ENCODE measurements at places on chromosomes 2 and 18. TPM values are rescaled to one million over a fixed set of nuclear protein-coding genes. Genes with fewer than 3 reads are reported as not detected.

Gene ZNF638
- polyA plus RNA-seq, result 74.2 TPM

Gene NTSR2
- polyA plus RNA-seq, result not detected

GRCh38 chr2:160295519-160296207 lies 95.6 kb upstream of the ITGB6 start:
- no peak for DNase-seq

Gene C2orf66
- polyA plus RNA-seq, result 0.05 TPM

DNA sequence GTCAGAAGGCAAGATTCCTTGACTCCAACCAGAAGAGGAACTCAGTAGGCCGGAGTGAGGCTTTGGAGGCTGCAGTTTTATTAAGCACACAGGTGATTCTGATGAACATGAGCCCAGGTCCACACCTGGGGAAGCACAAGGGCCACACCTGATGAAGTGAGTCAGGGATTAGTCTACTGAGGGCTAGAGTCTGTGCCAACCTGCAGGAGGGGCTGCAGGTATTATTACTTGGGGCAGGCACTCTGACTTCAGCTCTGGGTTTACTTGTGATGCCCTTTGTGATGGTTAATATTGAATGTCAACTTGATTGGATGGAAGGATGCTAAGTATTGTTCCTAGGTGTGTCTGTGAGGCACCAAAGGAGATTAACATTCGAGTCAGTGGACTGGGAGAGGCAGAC lies 75.2 kb upstream of the ZCCHC2 start:
- DNase-seq, result no peak

- DNase-seq, result no peak
These were observed 35.6 kb upstream of the BCL11A start for GRCh38 chr2:60589104-60589503.

DNA sequence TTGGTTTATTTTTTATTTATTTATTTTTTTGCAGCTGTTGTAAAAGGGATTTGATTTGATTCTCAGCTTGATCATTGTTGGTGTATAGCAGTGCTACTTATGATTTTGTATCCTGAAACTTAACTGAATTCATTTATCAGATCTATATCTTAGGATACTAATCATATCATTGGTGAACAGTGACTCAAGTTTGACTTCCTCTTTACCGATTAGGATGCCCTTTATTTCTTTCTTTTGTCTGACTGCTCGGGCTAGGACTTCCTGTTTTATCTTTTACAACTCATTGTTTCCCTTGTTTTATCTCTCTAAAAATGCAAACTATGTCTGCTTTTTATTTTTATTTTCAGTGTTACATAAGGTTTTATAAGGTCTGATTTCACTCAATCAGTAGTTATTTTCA lies 23.6 kb downstream of the SP100 start:
- no peak for DNase-seq

DNA sequence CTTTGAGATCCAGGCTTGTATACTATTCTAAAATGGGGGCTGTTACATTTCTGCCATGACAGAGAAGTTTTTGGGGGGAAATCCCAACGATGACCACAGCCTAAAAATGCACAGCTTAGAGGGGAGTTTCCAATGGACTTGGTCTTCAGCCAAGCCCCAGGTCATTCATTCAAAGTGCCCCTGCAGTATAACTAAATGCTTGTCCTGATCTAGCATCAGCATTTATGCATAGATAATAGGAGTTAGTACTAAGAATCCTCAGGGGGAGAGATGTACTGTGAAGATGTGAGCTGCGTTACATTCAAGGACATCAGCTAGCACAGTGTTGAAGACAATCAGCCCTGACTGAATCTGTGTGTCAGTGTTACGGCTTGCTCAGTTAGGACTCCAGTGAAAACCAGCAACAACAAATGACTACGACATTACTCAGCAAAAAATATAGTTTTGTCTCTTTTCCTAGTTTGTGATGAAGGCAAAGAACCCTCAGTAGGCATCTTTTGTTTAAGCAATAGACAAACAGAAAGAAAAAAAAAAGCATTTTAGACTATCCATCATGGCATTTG lies 160.9 kb downstream of the ZEB2 start:
- peak; percentile 33 for DNase-seq

GRCh38 chr2:231597627-231598026 lies 5.0 kb downstream of the TEX44 start:
- no peak for DNase-seq

Gene VAMP8
- 22.4 TPM for polyA plus RNA-seq

- no peak for DNase-seq
These were observed 74.7 kb downstream of the NAB1 start for GRCh38 chr2:190723397-190724090.

Gene LINC00305
- polyA plus RNA-seq, result not detected

- no peak for DNase-seq
These were observed 137.2 kb upstream of the GPC1 start for GRCh38 chr2:240298117-240298790.

Gene GNAL
- polyA plus RNA-seq, result 5.8 TPM

- DNase-seq, result no peak
These were observed 22.5 kb downstream of the CYRIA start for GRCh38 chr2:16643099-16643498.

DNA sequence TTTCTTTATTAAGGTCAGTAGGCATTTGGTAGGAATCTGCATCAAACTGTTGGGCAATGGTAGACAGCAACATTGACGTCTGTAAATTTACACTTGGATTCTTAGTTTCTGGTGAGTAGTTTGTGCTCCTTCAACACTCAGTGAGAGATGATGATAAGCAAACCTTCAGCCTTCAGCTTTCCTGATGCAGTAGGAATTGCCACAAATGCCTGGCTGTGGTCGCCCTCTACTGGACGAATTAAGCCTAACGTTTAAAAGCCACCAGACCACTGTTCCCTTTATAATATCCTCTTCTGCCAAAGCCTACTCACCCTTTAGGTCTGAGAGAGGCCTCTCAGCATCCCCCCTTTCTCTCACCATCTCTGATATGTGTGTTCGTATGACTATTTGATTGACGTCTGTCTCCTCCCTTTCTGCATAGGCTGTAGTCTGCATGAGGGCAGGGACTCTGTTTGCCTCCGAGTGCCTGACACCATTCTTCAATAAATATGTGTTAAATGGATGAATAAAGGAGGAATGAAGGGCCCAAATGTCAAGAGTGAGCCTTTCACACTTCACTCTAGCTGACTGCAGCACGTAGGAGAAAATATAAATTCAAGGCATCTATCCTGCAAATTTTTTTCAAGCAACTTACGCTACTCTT lies 47.0 kb upstream of the PLEKHM3 start:
- DNase-seq, result peak; percentile 54

Gene HOXD1
- 0.12 TPM for polyA plus RNA-seq

GRCh38 chr2:231250146-231250545 lies 51.7 kb downstream of the ARMC9 start:
- no peak for DNase-seq

- no peak for DNase-seq
These were observed 88.1 kb upstream of the ATL2 start for GRCh38 chr2:38464971-38465788.

Gene SPDYA
- 0.14 TPM for polyA plus RNA-seq

DNA sequence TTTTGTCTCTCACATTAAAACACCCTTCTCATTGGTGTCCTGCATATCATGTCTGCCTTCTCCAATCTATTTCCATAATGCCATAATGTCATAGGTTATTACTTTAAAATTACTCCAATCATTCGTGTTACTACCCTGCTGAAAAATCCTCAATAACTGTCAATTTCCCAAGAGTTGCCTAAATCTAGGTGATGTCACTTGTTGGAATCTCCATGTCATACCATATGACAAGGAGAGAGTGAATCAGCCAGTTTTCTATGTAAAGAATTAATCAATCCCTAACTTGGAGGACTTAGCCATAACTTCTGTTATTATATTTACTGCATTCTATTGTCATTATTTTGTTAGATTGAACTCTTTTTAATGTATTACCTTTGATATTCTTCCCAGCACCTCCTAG lies 62.5 kb downstream of the PHLPP1 start:
- no peak for DNase-seq

DNA sequence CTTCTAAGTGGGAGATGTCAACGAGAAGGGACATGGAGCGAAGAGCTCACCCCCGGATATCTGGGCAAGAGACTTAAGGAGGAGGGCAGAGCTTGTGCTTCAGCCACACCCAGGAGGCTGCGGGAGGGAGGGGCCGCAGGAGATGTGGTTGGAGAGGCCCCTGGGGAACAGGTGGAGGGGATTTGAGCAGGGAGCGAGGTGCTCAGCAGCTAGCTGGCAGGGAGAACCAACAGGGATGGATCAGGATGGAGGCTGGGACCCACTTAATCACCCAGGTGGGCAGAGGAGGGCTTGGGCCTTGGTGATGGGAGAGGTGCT lies 78.3 kb downstream of the MBP start:
- no peak for DNase-seq

Gene IL1A
- not detected for polyA plus RNA-seq

Gene GRB14
- 18.5 TPM for polyA plus RNA-seq

Gene IL1RL2
- polyA plus RNA-seq, result not detected

DNA sequence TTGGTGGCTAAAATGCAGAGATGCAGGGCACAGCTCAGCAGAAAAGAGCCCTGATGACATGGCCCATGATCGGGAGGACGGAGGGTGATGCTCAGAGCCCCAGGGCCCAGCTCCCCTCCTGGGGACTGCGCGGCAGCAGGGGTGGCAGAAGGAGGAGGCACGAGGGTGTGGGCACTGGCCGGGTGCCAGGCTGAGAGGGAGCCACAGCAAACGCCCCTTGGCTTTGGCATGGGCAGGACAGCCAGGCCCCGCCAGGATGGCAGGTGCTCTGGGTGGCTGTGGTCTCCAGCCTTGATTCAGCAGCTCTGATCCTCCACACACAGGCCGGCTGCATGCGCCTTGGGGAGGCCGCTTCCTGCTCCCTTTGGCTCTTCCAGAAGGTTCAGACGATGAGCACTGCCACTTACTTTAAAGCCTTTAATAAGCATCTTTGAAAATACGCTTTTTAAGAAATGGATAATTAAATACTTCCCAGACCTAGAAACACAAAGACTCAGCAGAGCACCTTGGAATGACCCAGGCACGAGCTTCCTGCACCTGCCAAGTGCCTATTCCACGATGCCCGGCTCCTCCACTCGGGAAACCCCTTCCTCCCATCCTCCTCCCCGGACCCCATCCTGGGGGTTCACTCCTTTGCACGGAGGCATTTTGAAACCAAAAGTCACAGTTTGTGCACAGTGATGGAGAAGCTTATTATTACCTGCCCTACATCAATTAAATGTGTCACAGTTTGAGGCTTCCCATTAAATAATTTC lies 78.5 kb upstream of the SNTG2 start:
- DNase-seq, result no peak

- no peak for DNase-seq
These were observed 216.2 kb downstream of the SRBD1 start for GRCh38 chr2:45394842-45395241.

DNA sequence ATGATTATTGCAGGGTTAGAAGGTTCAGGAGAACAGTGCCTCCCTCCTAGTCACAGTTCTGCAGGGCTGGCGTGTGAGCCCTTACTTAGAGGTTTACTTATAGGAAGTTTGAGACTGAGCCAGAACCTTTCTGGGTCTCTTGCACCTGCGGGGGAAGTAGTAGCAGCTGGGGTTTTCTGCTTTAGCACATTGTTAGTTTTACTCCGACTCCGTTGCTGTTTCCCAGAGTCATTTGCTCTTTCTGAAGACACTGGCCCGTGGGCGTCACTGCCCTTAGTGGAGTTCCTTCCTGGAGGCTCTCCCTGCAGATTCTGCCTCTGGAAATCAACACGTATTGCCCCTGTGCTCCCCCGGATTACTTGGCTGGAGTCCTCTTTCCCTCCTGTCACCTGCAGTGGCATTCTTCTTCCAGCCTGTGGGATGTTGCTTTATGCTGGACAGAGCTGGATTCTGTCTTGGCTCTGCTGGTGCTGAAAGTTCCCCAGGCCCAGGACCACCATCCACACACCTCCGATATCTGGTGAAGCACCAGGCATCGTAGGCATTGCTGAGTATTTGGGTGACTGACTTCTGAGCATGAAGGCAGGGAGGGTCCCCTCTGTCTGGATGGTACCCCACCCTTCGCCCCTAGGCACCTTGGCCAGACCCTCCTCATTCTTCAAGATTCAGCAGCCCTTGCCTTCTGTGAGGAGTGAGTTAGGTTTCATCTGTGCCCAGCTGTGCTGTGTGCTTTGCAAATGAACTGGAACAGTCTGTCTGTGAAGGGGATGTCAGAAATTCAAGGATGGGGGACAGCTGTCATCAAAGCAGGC lies 51.7 kb downstream of the AGAP1 start:
- DNase-seq, result no peak

GRCh38 chr2:26670931-26671460 lies 21.5 kb upstream of the KCNK3 start:
- no peak for DNase-seq

GRCh38 chr18:49728542-49728941 lies 84.8 kb downstream of the ACAA2 start:
- peak; percentile 35 for DNase-seq

- DNase-seq, result no peak
These were observed 141.5 kb downstream of the WDSUB1 start for GRCh38 chr2:159144776-159145614.

DNA sequence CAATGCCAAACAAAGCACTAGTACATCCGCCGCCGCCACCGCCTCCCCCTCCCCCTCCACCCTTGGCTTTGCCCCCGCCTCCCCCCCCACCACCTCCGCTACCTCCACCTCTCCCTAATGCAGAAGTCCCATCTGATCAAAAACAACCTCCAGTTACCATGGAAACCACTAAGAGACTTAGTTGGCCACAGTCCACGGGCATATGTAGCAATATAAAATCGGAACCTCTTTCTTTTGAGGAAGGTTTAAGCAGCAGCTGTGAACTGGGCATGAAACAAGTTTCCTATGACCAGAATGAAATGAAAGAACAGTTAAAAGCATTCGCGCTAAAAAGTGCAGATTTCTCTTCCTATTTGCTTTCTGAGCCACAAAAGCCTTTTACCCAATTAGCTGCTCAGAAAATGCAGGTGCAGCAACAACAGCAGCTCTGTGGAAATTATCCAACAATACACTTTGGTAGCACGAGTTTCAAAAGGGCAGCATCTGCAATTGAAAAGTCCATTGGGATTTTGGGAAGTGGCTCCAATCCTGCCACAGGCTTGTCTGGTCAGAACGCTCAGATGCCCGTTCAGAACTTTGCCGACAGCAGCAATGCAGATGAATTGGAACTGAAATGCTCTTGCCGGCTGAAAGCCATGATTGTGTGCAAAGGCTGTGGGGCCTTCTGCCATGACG lies 168.0 kb downstream of the ASXL3 start:
- DNase-seq, result no peak

DNA sequence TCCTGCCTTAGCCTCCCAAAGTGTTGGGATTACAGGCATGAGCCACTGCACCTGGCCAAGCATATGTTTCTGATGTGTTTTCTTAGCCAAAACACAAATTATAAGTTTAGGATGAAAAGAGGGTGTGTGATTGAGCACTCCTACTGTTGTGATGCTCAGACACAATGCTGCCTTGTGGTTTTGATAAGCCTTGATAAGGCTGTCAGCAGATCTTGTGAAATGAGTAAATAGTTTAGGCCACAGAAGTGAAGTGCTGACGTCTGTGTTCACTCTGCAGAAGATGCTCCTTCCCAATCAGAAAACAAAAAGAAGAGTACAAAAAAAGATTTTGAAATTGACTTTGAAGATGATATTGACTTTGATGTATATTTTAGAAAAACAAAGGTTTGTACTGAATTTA lies 24.3 kb downstream of the NCAPH start:
- DNase-seq, result no peak

GRCh38 chr2:171185941-171186340 lies 25.2 kb upstream of the TLK1 start:
- no peak for DNase-seq
